Activated CD8-positive, alpha-beta memory T cell treated with anti-CD3 and anti-CD28 coated beads, Interleukin-2, amount 10 ng/mL, durations not matched to agents 7 days and 5 days (primary cell): ENCODE measurements at places on chromosomes 13 and 19. TPM values are rescaled to one million over a fixed set of nuclear protein-coding genes. Genes with fewer than 3 reads are reported as not detected.

The GAS6 gene
- total RNA-seq: 0.23 TPM

The FREM2 gene
- total RNA-seq: not detected

The CCDC169 gene
- total RNA-seq: 0.45 TPM

The LILRB3 gene
- 0.35 TPM for total RNA-seq

The DCT gene
- total RNA-seq: not detected

The MAP2K7 gene
- total RNA-seq: 38.0 TPM

The ATP8B3 gene
- total RNA-seq: 7.3 TPM

The NFIX gene
- 0.32 TPM for total RNA-seq

The ITGBL1 gene
- 0.05 TPM for total RNA-seq

The TNNT1 gene
- total RNA-seq: 1.0 TPM

The GRK1 gene
- total RNA-seq: not detected

The KLF1 gene
- total RNA-seq: 0.29 TPM

The FFAR2 gene
- not detected for total RNA-seq

The MZT1 gene
- 23.3 TPM for total RNA-seq

The ZNF790 gene
- 7.8 TPM for total RNA-seq

The OR7A5 gene
- total RNA-seq: not detected

The NLRP9 gene
- total RNA-seq: not detected

The SMG9 gene
- 74.7 TPM for total RNA-seq

The LGI4 gene
- not detected for total RNA-seq

The SMIM17 gene
- not detected for total RNA-seq

The NCAN gene
- not detected for total RNA-seq
